ENCODE measurements at places on chromosomes 4 and X.
A peak's percentile ranks its signal among the peaks of the same experiment; 100 is the strongest.

DNA sequence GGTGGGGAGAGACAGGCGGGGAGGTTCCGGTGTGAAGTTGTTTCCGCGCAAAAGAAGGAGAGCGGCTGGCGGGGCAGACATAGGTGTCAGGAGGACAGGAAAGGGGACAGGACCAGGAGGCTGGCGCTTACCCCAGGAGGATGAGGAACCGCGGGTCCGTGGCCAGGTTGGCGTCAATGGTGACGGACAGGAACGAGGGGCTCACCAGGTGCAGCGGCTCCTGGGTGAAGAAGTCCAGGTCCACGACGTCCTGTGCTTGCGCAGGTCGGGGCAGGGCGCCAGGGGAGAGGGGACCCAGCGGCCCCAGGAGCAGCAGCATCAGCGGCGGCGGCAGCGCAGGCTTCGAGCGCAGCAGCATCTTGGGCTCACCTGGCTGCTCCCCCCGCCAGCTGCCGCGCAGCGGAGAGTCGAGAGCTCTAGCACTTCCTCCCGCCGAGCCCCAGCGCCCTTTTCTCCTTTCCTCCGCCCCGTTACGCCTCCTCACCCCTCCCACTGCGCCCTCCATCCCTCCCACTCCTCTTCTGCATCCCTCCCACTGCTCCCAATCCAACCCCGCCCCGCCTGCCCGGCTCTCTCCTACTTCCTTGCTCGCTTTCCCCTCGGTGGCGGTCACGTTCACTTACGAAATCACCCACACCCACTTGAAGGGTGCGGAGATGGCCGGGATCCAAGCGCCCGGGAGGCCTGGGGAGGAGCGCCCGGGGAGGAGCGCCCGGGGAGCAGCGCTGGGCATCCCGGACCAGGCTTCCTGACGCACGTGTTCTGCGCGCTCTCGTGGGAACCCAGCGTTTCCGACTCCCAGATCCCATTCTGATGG, at the start of gene HPSE:
Gene HPSE (minus strand): TSS at position 424 of the 817 bp plus-strand sequence. CDS start 66 bp downstream, at position 358.
- DNase-seq, result no peak

GRCh38 chr4:78565971-78566372, 14.4 kb downstream of the ANXA3 start:
- DNase-seq, result no peak

DNA sequence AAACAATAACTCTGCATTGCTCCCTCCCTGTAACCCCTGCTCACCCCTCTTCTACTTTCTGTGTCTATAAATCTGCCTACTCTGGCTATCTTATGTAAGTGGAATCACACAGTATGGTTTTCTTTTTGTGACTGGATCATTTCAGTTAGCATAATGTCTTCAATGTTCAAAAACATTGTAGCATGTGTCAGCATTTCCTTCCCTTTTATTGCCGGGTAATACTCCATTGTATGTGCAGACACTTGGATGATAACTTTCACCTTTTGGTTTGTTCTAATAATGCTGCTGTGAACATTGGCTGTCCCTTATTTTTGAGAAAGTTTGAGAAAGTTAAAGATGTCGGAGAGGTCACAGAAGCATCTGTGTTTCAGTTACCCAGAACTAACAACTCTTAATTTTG, 60.6 kb upstream of the TLR2 start:
- DNase-seq, result no peak

DNA sequence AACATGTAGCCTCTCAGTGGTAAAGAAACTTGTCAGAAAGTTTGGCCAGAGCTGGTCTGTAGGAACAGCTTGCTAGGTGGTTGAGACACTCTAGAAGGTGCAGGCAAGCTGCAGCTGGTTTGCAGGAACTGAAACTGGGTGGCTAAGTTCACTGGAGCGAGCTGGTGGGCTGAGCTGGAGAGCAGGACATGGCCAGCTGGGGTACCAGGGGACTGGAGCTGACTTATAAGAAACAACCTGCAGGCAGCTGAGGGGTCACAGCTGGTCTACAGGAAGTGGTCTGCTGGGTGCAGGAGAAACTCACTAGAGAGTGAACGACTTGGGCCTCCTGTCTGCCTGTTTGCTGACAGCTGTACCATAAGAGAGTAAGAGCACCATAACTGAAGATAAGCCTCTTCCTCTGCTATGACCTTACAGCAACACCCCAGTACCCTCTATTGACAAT, 157.1 kb upstream of the LNX1 start:
- no peak for DNase-seq

DNA sequence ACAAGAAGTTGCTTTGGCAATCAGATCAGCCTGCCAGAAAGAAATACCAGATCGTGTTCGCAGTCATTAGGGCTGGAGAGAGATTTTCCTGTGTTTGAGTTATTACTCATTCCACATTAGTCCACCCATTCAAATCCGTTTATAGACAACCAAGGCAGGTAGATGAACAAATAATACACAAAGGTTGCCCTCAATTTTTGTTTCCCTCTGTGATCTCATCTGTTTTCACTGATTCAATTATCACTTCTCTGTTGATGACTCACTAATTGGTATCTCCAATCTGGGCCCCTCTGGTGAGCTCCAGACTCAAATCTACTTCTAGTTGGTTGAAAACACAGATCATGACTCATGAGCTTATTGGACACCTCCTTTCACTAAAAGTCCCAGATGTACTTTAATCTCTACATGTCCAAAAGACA, 54.5 kb downstream of the CHM start:
- DNase-seq, result no peak

DNA sequence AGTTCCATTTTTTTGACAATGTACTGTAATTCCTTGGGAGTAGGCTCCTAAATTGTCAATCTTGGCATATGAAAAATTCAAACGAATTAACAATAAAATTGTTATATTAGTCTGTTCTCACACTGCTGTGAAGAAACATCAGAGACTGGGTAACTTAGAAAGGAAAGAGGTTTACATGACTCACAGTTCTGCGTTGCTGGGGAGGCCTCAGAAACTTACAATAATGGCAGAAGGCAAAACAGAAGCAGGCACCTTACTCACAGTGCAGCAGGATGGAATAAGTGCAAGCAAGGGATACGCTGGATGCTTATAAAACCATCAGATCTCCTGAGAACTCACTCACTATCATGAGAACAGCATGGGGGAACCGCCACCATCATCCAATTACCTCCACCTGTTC, 246.4 kb upstream of the TRAM1L1 start:
- DNase-seq, result no peak

- DNase-seq, result peak; percentile 96
Observed at GRCh38 chr4:38678078-38678477, 14.1 kb downstream of the KLF3 start.

Measured in AG04450 (cell line).